ENCODE measurements at places on chromosomes 11 and 22. TPM values are rescaled to one million over a fixed set of nuclear protein-coding genes. Genes with fewer than 3 reads are reported as not detected.
A peak's percentile ranks its signal among the peaks of the same experiment; 100 is the strongest.

MS4A1 gene
- not detected for total RNA-seq

OR8G1 gene
- not detected for total RNA-seq

BAIAP2L2 gene
- total RNA-seq, result not detected

PCNX3 gene
- 181 TPM for total RNA-seq

IL10RA gene
- total RNA-seq, result 38.6 TPM

CALCA gene
- not detected for total RNA-seq

DNA sequence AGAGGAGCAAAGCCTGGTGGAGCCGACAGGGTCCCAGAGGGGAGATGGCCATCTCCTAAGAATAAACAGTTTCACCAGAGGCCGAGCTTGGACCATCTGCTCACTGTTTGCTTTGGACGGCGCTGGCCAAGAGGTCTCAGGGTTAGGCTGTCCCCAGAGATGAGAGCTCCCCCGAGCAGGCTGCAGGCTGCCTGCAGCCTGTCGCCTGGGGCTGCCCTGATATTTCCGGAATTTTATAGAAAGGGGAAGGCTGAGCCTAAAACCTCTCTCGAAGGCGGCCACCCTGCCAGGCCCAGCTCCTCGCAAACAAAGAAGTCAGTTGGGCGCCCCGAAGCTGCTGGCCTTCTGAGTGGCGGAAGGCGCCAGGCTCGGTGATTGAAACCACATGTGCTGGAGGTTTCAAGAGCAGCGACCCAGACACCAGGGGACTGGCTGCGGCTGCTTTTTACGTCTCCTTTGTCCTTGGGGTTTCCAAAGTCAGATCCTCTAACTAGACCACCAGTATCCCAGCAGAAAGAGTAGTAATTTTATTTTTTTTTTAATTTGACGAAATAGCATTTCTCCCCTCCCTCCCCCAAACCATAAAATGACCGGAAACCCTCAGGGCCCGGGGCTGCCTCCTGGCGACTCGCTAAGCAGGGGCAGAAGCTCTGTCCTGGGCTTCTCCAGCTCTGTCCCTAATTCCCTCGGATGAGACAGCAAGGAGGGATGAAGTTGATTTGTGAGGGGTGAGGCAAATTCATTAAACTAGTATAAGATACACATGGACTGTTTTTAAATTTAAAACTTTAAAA lies 57.4 kb downstream of the CLMP start:
- H3K36me3 ChIP-seq, result no peaks in the 10 kb centered on the region
- peak overlapping the region; percentile 56 for H3K4me3 ChIP-seq
- peak; percentile 42 for DNase-seq
- no peaks in the 10 kb centered on the region for H3K27me3 ChIP-seq
- peaks cover 3% of the 10 kb centered on the region for H3K4me1 ChIP-seq
- peak overlapping the region; percentile 87 for H3K27ac ChIP-seq

GRCh38 chr22:49961005-49961600 lies 531 bp downstream of the PIM3 start:
- no peaks in the 10 kb centered on the region for H3K27me3 ChIP-seq
- peak; percentile 7 for DNase-seq
- H3K4me3 ChIP-seq, result peak overlapping the region; percentile 85
- peaks cover 22% of the 10 kb centered on the region for H3K36me3 ChIP-seq
- peaks cover 22% of the 10 kb centered on the region for H3K4me1 ChIP-seq

GRCh38 chr11:78228467-78228866 lies 39.7 kb downstream of the USP35 start:
- no peak overlapping the region for H3K27ac ChIP-seq
- H3K27me3 ChIP-seq, result no peaks in the 10 kb centered on the region
- peaks cover 20% of the 10 kb centered on the region for H3K4me1 ChIP-seq
- peaks cover 32% of the 10 kb centered on the region for H3K36me3 ChIP-seq
- DNase-seq, result peak; percentile 61

GRCh38 chr22:43296276-43296902 lies 46.8 kb downstream of the SCUBE1 start:
- no peak overlapping the region for H3K4me3 ChIP-seq
- H3K36me3 ChIP-seq, result no peaks in the 10 kb centered on the region
- peaks cover 39% of the 10 kb centered on the region for H3K4me1 ChIP-seq
- H3K27me3 ChIP-seq, result no peaks in the 10 kb centered on the region

- DNase-seq, result no peak
- H3K4me1 ChIP-seq, result no peaks in the 10 kb centered on the region
- H3K4me3 ChIP-seq, result no peak overlapping the region
- no peak overlapping the region for H3K27ac ChIP-seq
- H3K27me3 ChIP-seq, result no peaks in the 10 kb centered on the region
These were observed 406.6 kb downstream of the LARGE1 start for GRCh38 chr22:33513388-33514338.

DNA sequence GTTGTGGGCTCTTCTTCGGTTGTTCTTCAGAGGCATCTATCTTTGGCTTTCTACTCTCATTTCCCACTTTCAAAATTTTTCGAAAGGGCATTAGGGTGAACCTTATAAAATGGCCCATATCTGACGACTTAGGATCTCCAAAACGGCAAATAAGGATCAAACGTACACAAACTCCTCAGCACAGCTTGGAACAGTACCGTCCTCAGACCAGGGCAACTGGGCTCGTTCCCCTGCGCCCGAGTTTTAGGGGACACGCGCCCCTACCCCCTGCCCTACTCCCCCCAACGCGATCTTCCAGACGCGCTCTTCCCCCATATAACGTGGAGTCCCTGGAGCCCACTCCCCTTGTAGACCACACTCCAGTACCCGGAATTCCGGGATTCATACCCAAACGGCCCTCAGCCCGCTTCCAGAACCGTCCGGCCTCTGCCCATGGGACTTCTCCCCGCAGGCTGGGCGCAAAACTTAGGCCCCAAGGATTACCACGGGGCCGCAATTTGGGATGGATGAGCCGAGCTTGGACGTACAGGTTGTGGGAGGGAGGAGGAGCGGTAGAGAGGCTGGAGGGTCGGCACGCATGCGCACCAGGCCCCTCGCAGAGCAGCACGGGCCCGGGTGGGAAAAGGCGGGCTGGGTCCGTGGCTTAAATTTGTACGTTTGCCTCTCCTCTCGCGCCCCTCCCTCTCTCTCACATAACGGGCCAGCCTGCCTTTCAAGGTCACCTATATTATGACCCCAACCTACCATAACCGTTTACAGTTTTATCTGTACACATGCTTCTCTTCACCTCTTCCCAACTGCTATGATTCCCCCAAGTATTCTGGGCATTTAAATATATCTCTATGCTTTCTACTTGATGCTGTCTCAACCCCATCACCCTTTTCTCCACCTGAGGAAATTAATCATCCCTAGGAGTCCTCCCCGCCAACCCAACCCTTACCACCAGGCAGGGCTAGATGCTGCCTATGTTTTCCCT lies 3.4 kb downstream of the CCDC89 start:
- no peak for DNase-seq
- no peaks in the 10 kb centered on the region for H3K36me3 ChIP-seq
- H3K27me3 ChIP-seq, result no peaks in the 10 kb centered on the region
- peak overlapping the region; percentile 58 for H3K4me3 ChIP-seq

DNA sequence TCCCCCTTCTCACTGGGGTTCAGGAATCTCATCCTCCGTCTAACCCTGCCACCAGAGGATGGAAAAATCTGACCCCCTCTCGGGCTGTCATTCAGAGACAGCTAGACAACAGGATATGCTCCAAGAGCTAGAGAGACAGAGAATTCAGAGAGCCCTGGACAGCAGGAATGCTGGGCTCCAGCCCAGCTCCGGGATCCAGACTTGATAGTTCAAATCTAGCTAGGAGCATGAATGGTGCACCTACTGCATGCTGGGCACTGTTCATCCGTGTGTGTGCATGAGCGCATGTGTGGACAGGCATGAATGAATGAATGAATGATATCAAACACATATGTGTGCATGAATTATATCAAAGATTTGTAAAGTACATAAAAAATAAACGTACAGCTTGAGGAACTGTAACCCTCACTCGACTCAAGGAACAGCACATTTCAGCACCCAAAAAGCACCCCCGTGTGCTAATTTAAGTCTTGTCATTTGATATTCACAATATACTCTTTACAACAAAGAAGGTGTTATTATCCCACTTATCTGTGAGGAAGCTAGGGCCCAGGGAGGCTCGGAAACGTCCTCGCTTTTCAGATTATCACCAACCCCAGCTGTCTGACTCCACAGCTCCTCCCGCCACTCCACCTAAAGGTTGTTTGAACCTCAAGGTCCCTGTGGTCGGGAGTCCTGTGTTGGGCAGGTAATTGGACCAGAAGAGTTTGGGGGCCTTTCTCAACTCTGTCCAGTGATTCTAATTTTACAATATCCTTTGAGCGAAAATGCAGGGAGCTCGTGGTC lies 640 bp upstream of the VSIG10L2 start:
- H3K4me3 ChIP-seq, result no peak overlapping the region
- H3K36me3 ChIP-seq, result no peaks in the 10 kb centered on the region
- no peaks in the 10 kb centered on the region for H3K4me1 ChIP-seq
- H3K27ac ChIP-seq, result no peak overlapping the region
- DNase-seq, result no peak
- H3K27me3 ChIP-seq, result no peaks in the 10 kb centered on the region

DNA sequence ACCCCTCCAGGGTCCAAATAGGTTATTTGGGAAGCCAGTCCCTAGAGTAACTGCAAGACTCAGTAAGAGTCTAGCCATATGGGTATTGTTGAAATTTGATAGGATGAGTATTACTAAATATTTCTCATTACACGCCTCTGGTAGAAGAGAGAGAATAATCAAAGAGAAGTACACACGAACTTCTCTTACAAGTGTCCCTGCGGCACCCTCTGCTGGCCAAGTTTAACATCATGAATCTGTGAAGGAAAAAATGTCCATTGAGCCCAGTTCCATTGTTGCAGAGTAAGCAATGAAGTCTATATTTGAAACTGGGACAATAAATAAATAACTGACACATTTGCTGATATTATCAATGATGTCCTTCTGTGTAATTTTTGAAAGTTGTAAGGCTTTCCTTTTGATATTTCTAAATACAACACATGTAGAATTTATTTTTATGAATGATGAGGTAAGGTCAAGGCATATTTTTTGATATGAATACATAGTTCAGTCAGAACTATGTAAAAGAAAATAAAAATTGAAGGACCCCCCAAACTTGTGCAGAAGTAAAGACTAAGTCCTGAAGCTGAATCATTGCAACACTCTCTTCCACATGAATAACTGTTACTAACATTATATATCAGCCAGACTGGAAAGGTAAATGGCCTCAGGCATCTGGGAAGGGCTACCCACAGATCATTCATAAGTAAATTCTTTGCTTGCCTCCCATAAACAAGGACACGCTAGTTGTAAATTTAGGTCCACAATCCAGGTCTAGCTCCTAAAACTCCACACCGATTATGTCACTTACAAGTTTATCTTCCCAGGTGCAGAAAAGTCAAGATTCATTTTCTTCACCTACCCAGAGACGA lies 10.0 kb downstream of the OR51L1 start:
- no peaks in the 10 kb centered on the region for H3K36me3 ChIP-seq
- no peak for DNase-seq
- no peaks in the 10 kb centered on the region for H3K4me1 ChIP-seq
- H3K27ac ChIP-seq, result no peak overlapping the region
- H3K4me3 ChIP-seq, result no peak overlapping the region

GRCh38 chr11:117187428-117187798 lies 8.9 kb downstream of the SIDT2 start:
- H3K36me3 ChIP-seq, result peaks cover 67% of the 10 kb centered on the region
- H3K27ac ChIP-seq, result no peak overlapping the region
- H3K4me1 ChIP-seq, result no peaks in the 10 kb centered on the region

DNA sequence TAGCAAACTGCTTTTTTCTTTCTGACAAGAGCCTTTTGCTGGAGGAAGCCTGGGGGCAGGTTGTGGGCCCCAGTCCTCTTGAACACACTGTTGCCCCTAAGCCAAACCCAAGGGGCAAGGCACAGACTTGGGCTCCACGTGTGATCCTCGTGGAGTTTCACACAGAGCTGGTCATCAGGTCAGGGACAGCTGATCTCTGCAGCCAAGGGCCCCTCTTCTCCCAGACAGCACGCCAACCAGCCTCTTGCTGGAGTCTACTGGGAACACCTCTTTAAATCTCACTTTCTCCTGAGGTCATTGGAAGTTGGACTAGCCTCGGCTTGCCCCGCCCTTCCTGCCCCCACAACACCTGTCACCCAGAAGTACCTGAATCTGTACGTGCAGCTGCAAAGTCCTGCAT lies 39.8 kb downstream of the C11orf58 start:
- H3K4me3 ChIP-seq, result no peak overlapping the region
- no peaks in the 10 kb centered on the region for H3K4me1 ChIP-seq
- no peak for DNase-seq
- H3K27ac ChIP-seq, result no peak overlapping the region

- no peaks in the 10 kb centered on the region for H3K4me1 ChIP-seq
- no peaks in the 10 kb centered on the region for H3K36me3 ChIP-seq
- H3K27ac ChIP-seq, result no peak overlapping the region
- DNase-seq, result no peak
- H3K4me3 ChIP-seq, result no peak overlapping the region
These were observed 73.2 kb upstream of the CLDN5 start for GRCh38 chr22:19597399-19597735.

- no peaks in the 10 kb centered on the region for H3K36me3 ChIP-seq
- no peaks in the 10 kb centered on the region for H3K27me3 ChIP-seq
- H3K4me1 ChIP-seq, result no peaks in the 10 kb centered on the region
- DNase-seq, result no peak
These were observed 47.5 kb upstream of the C11orf87 start for GRCh38 chr11:109374441-109374840.

- no peak overlapping the region for H3K4me3 ChIP-seq
- H3K4me1 ChIP-seq, result no peaks in the 10 kb centered on the region
- no peak overlapping the region for H3K27ac ChIP-seq
- peaks cover 3% of the 10 kb centered on the region for H3K36me3 ChIP-seq
These were observed 104.1 kb downstream of the ATXN10 start for GRCh38 chr22:45775569-45776312.

DNA sequence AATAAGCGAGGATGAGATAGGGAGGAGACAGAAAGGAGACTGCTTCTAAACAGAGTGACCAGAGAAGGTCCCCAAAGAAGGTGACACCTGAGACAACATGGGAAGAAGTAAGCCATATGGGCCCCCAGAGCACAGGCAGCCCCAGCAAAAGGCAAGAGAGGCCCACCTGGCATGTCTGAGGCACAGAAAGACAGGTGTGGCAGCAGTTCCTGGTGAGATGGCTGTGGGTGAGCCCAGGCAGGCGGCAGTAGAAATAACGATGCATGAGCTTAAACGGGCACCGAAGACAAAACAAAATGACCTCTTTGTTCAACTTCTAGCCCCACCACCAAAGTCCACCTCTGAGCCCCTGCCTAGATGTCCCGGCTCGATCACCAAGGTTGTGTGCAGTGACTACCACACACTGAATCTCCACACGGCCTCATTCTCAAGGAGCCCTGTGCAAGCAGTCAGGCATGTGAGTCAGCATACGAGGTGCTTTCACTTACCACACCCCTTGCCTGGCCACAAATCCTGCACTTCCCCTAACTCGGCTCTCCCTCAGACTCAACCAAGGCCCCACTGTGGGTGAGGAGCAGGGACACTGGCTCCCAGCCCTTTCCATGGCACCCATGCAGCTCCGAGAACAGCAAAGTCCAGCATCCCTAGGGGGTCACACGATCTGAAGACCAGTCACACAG lies 77.6 kb downstream of the PACSIN2 start:
- peaks cover 57% of the 10 kb centered on the region for H3K4me1 ChIP-seq
- no peaks in the 10 kb centered on the region for H3K36me3 ChIP-seq
- peak overlapping the region; percentile 97 for H3K27ac ChIP-seq
- H3K27me3 ChIP-seq, result no peaks in the 10 kb centered on the region
